ENCODE measurements at places on chromosomes 5 and 9. TPM values are rescaled to one million over a fixed set of nuclear protein-coding genes. Genes with fewer than 3 reads are reported as not detected.

The CFAP157 gene
- polyA plus RNA-seq = 5.2 TPM

DNA sequence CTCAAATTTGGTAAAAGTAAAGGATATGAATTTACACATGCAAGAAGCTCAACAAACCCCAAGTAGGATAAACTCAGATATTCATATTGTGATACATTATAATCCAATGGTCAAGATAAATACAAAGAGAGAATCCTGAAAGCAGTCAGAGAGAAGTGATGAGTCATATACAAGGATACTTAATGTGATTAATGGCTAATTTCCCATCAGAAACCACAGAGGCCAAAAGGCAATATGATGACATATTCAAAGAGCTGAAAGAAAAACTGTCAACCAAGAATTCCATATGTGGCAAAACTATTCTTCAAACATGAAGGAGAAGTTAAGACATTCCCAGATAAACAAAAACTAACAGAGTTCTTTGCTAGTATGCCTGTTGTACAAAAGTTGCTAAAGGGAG, 19.5 kb upstream of the IRF1 start:
- no peak for DNase-seq

The SRP19 gene
- 79.6 TPM for polyA plus RNA-seq

The SURF4 gene
- 174 TPM for polyA plus RNA-seq

DNA sequence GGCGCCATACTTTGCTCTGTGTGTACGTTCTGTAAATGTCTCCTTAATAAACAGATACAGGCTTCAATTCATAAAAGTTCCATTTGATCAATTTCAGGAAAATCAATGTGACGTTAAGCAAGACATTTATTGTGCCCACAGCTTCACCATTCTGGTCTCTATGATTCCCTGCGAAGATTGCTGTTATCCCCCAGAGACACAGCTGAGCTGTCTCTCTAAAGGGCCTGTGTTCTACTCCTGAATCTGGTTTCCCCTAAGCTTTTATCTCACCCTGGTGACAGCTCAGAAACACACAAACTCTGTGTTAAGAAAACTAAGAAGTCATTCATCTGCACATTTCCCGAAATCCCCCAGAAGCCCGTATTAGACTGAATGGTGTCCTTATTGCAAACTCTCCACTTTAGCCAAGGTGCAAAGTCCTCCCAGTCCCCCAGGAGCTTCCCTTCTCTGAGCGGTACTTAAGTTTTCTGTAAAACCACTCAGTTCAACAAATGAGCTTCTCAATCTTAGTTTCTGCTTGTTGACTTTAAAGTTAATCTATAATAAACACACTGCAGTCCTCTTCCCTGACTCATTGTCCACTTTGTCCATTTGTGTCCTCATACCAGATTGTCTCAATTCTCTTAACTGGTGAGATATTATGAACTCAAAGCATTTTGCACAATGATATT, 1.4 kb upstream of the C5orf15 start:
- no peak for DNase-seq

The SHROOM1 gene
- 12.1 TPM for polyA plus RNA-seq

GRCh38 chr9:112751056-112751795, 666 bp downstream of the SNX30 start:
- DNase-seq = no peak

DNA sequence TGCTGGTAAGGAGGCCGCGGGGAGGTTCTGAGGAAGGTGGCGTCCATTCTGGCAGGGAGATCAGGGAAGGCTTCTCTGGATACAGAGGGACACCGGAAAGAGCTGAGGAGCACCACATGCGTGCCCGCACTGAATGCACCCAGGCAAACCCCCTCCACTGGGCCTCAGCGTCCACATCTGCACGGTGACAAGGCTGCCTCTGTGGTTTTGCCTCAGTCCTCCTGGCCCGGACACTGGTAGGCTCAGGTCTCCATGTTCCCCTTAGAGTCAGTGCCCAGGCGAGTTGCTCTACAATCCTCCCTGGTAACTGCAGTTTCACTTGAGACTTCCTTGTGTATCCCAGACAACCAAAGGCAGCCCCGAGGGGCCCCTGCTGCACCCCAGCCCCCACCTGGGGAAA, 173.3 kb downstream of the MELK start:
- no peak for DNase-seq

GRCh38 chr5:127565586-127566270, 48.3 kb downstream of the PRRC1 start:
- no peak for DNase-seq

DNA sequence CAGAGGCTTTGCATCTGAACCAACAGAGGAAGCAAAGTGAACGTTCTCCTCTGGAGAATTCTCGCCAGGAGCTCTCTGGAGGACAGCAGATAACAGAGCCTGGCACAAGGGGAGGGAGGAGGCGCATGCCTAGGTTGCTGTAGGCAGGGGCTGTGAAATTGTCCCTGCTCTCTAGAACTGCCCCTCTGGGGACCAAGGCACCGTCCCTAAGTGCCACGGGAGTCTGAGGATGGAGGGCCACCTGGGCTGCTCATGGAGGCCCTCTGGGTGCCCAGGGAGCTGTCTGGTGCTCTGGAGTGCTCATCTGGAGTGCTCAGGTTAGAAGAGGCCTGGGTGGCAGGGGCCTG, 77.6 kb downstream of the CACNA1B start:
- DNase-seq = no peak

DNA sequence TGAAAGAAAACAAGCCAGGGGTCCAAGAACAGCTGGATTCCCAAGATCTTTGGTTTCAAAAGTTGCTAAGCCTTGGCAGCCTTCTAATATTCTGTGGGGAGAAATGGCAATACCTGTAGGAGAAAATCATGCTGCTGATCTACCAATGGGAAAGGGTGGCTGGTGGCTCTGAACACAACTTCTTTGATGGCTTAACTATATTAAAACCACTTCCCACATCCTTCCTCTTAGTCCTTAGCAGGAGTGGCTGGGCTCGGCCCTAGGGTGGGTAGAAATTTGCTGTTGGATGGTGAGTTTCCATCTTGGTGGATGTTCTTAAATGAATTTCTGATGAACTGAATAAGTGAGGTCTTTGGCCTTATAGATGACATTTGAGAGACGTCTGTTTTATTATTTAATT, 19.5 kb upstream of the FBXL7 start:
- DNase-seq = no peak

DNA sequence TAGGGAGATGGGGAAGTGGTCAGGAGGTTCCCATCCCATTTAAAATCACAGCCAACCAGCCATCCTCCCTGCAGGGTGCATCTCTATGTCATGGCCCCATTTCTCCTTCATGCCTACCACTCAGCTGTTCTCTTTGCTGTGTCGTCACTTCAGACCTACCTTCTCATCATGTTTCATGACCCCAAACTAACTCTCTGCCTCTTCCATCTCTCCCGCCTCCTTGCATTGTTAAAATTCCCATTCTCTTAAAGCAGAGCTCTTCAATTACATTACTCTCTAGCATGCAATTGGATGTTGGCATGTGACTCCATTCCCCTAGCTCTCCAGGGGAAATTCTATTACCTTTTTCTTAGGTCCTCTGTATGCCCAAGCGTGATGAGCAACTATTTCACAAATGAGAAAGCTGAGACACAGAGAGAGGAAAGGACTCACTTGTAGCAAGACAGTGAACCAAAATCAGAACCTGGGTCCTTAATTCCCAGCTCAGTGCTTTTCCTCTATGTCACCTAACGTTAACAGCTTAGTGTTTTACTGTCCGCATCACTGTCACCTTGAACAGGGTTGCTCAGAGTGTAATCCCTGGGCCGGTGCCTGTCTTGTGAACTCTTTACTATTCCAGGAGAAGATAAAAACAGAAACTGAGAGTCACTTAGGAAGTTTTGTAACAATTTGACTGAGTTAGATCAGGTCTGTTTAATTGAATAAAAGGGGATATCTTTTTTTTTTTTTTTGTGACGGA, 28.1 kb downstream of the PDE6A start:
- DNase-seq = no peak

- no peak for DNase-seq
These were observed 744 bp upstream of the HMGCS1 start for GRCh38 chr5:43313854-43314457.

DNA sequence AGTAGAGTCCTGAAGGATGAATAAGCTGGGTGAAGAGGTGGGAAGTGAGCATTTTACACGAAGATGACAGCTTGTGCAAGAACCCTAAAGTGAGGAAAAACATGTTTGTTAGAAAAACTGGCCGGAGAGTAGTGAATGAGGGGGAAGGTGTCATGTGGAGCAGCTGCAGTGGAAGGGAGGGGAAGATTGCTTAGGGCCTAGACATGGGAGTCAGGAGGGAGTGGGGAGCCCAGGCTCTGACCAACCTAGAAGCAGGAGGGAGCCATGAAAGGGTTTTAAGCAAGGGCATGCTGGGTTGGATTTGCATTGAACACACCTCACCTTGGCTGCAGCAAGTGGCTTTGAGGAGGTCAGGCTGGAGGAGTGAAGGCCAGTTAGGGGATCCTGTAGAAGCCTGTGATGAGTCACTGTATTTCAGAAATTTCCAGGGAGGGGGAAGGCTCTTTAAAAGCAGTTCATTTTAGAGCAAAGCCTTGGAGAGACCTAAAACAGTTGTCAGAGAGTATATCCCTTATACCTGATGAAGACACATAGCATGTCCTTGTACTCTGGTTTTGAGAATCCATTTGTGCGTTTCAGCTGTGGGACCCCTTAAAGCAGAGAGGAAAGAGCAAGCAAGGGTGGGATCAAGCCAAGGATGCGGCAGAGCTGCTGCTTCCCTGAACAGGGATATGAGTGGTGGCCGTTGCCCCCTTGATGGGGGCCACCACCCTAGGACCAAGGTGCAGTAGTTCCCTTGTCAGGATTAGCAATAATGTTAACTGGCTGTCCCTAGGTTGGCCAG, 45.4 kb downstream of the ANGPTL2 start:
- no peak for DNase-seq

The DDX4 gene
- polyA plus RNA-seq = 0.21 TPM

DNA sequence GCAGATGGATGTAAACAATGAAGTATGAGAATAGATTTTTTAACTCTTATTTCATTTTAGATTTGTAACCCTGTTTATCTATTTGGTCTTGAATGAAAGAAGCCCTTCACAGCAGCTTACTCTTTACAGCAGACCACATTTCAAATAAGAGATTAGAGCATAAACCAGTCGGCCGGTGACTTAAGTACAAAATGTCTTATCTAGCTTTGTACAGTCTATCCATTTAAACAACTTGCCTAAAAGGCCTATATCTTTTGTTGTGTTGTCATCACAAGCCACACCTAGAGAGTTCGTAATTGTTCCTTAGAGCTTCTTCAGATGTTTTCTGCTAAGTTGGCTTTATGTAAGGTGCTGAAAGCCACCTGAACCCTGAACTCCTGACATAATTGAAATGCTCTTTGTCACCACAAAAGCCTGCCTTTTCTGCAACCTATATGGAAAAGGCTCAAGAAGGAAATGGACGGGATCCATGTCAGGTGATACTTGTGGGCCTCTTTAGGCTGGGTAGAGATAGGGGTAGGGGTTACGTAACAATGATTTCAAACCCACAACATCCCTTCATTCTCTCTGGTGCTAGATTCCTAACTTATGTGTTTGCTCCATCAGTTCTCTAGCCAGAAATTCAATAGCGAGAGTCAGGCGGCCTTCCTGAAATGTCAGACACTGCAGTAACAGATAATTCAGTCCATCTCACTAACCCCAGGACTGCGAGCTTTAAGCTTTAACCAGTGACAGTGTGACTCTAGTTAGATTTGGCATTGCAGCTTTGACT, 162.5 kb downstream of the CD180 start:
- DNase-seq = no peak

- no peak for DNase-seq
These were observed 54.4 kb upstream of the JMY start for GRCh38 chr5:79181419-79182022.

The SLC22A4 gene
- 6.6 TPM for polyA plus RNA-seq

- no peak for DNase-seq
These were observed 76.5 kb downstream of the COL5A1 start for GRCh38 chr9:134717924-134718645.

DNA sequence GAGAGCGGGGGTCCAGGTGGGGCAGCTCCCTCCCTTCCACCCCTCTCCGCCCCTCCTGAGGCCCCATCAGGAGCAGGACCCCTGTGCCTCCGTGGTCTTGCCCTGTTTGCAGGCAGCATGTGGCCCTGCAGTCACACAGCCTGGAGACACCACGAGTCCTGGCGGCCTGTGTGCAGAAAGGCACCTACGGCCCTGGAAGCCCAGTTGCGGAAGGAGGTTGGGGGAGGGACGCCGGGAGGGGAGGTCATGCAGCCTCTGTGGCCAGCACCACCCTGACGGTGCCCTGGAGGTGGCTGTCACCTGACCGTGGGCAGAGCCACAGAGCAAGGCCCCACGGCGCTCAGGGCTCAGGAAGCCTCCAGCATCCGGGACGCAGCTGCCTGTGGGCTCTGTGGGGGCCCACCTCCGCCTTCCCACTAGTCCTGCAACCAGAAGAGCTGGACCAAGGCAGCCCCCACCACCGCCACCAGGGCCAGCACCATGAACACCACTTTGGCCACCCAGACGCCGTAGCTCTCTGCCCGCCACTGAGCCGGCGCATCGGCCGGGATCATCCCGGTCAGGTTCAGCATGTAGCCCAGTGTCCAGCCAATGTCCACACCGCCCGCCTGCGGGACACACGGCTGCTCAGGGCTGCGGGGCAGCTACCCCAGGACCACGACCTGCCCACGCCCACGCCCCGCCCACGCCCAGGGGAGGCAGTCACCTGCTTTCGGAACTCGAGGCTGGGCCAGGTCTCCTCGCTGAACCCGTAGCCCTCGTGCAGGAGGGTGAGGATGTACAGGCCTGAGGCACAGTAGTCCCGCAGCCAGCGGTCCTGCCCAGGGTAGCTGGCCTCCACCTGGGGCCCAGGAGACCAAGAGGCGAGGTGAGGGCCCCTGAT, 6.4 kb downstream of the ENTPD8 start:
- DNase-seq = no peak

Data from right renal pelvis (tissue), 4 donors.